H1 (cell line): ENCODE measurements at places on chromosomes 6 and 20. TPM values are rescaled to one million over a fixed set of nuclear protein-coding genes. Genes with fewer than 3 reads are reported as not detected.

RIPOR2 gene
- total RNA-seq = 44.5 and 45.6 TPM in 2 replicates

- peak; percentile 65 for DNase-seq
Measured at GRCh38 chr6:149884215-149884614, 13.7 kb downstream of the RAET1E start.

RPS10 gene
- 2,408 and 2,434 TPM in 2 replicates for total RNA-seq

- DNase-seq = no peak
Measured at GRCh38 chr6:26022132-26022472, 59.5 kb downstream of the TRIM38 start.

DNA sequence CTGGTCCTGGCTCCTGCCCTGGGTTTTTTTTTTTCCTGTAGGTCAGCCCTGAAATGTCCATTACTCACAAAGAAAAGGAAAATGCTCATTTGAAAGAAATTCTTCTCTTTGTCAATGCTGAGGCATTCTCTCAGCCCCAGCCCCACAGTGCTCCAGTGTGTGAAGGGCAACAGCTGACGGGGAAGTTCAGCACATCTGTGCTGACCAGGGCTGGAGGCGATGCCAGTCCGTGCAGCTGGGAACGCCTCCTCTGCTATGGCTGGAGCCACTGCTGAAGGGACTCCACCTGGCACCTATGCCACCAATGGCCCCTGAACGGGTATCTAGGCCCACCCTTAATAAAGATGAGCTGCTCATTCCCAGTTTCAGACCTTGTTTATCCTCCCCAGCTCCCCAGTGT lies 71.9 kb upstream of the SLCO4A1 start:
- DNase-seq = no peak

GRCh38 chr6:91865889-91866288 lies 1279.0 kb upstream of the MAP3K7 start:
- DNase-seq = no peak

DNA sequence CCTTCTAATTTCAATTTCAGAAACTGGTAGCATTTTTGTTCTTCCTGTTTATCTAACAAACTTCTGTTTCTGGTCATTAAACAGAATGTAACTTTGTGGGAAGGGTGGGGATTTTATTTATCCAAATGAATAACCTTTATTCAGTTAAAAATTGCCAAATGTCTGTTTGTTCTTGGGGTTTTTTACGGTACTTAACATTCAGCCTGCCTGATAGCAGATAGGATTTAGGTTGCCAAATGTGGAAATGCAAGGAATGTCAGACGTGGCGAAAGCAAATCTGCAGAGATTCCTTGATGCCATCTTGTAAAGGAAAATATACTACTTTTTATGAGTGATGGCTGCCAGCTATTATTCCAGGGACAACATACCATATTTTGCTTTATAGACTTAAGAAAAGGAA lies 95.7 kb downstream of the LYRM2 start:
- DNase-seq = no peak
